ENCODE measurements at places on chromosomes 2 and 18.

- no peak for DNase-seq
Observed at GRCh38 chr18:2589345-2590068, 18.1 kb downstream of the NDC80 start.

DNA sequence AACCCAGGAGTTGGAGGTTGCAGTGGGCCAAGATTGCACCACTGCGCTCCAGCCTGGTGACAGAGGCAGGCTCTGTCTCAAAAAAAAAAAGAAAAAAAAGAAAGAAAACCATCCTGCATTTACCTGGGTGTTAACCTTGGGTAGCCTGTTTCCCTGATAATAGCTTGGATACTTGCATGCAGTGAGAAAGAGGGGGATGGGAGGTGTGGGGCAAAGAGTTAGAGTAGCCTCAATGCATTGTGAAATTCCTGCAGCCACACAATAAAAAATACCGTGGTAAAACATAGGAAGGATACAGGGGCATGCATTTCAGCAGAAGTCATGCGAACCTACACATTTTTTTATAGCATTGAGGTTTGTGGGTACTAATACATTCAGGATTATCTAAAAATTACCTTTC lies 76.6 kb upstream of the ZNF516 start:
- no peak for DNase-seq

DNA sequence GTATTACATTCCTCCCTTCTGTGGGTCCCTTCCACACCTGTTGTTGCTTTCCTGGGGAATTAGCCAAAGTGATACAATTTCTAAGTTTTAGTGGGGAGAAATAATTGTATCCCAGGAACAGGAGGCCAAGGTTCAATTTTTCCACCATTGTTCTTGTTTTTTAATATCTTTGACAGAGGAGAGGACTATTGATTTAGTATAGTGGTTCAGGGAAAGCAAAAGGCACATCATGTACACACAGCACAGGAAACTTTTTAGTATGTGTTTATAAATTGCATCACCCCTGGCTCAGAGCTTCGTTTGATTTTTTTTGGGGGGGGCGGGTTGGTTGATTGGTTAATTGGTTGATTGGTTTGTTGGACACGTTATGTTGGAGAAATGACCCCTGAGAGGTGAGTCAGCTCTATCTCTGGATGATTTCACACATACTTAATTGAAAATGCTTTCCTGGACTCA lies 431.6 kb downstream of the PID1 start:
- no peak for DNase-seq

- DNase-seq = no peak
Observed at GRCh38 chr18:48623468-48624235, 84.8 kb downstream of the CTIF start.

- DNase-seq = no peak
Observed at GRCh38 chr2:39570130-39570555, 95.6 kb upstream of the TMEM178A start.

All from NCI-H1092 treated with DMSO at 0.1 percent for 48 hours (cell line).